ENCODE measurements at places on chromosomes 4 and X.

GRCh38 chr4:61427818-61428495 is 227.8 kb downstream of the ADGRL3 start:
- ATAC-seq: no peak

- no peak for ATAC-seq
Measured at GRCh38 chr4:76690906-76691275, 207.1 kb downstream of the SOWAHB start.

- ATAC-seq: peak; percentile 62
Measured at GRCh38 chrX:10156199-10157031, at the start of gene CLCN4. Gene CLCN4, plus strand, starts transcription at chrX:10156975. Its CDS starts 28,058 bp downstream, at chrX:10185033.

DNA sequence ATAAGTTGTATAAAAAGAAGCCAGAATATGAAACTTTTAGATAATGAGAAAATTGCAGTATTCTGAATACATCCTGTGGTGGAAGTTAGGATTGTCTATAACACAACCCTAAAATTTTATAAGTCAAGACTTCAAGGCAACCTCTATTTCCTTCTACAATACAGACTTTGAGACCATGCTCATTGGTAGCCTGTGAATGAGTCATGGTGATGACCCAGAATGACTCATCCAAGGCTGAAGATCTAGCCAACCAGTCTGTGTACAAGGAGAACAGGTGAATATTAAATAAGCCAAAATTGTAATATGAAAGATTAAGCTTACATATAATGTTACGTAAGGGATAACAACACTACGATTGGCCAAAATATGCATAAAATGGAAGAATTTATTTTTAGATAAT is 475.9 kb upstream of the GALNT7 start:
- no peak for ATAC-seq

DNA sequence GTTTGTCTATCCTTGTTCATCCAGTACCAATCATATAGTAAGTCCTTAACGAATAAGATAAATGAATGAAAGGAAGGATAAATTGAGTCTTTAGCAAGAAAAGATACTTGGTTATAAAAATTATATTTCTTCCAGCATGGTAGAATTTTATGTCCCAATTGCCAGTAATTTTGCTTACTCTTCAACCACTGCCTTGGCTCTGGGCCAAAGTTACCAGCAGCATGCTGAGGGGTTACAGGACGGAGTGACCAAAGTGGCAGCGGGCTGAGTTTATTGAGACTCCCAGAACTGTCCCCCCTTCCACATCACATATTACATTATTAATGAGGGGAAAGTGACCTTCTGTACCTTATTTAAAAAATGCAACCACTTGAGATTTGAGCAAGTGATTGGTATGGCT is 121.7 kb downstream of the RASGEF1B start:
- no peak for ATAC-seq

GRCh38 chr4:186807808-186808629 is 84.4 kb upstream of the FAT1 start:
- ATAC-seq: no peak

- ATAC-seq: no peak
Measured at GRCh38 chr4:76658231-76659102, 223.4 kb downstream of the SHROOM3 start.

GRCh38 chr4:148443512-148444295 is 1.5 kb upstream of the NR3C2 start:
- ATAC-seq: no peak

DNA sequence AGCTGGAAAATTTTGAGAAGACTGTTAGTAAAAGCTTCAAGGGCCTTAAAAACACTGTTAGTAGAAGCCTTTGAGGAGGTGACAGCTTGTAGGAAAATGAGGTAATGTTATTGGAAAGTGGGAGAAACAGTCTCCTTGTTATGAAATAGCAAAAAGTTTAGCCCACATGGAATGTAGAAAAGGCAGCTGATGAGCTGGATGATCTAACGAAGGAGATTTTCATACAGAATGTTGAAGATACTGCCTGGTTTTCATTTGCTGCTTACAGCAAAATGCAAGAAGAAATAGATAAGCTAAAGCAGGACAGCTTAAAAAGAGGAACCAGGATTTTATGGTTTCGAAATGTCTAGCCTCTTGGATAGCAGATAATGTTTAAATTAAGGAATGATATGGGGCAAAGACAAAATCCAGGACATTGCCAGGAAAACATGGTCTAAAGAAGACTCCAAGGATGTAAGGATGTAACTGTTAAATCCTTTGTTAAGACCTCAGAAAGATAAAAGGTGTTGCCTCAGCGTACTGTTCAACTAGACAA is 10.2 kb upstream of the STBD1 start:
- no peak for ATAC-seq

GRCh38 chrX:35357656-35358055 is 415.1 kb downstream of the FAM47B start:
- ATAC-seq: no peak
